ENCODE measurements at places on chromosomes 2 and 18.

GRCh38 chr2:176129813-176130146 lies 275 bp downstream of the HOXD8 start:
- DNase-seq, result no peak

GRCh38 chr2:127107622-127107999 lies 657 bp upstream of the BIN1 start:
- DNase-seq, result no peak

DNA sequence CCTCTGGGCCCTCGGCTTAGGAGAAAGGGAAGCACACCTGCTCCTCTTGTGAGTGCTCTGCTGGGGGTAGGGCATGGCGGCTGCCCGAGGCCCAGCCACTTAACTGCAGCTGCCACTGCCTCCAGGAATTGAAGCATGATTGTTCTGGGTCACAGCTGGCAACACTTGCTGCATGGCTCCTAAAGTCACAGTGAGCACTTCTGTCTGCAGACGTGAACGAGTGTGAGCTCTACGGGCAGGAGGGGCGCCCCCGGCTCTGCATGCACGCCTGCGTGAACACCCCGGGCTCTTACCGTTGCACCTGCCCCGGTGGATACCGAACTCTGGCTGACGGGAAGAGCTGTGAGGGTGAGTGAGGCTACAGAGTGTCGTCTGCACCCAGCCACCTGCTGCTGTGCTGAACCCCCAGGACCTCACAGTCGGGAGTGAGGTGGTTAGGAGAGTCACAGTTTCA lies 44.4 kb downstream of the FBLN7 start:
- DNase-seq, result peak; percentile 76

GRCh38 chr2:4101936-4102335 lies 398.6 kb downstream of the DCDC2C start:
- DNase-seq, result no peak

- no peak for DNase-seq
These were observed 683.4 kb upstream of the FSHR start for GRCh38 chr2:49837561-49838293.

DNA sequence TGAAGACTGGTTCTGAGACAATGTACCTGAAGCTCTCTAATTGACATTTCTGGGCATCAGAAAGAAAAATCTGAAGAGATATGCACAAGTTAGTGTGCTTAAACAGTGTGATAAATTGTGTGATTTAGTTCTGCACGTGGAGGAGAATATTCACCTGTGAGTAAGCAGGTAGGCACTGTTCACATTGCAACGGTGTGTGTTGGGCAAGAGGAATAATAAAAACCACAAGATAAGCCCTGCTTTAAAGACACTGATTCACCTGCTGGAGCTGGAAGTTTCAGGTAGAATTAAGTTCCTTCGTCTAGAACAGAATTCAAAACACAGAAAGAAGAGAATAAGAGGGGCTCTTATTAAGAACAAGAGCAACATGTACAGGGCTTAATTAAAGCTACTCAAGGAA lies 864.3 kb upstream of the SOX11 start:
- DNase-seq, result no peak

GRCh38 chr2:140657657-140658056 lies 1473.2 kb downstream of the LRP1B start:
- no peak for DNase-seq

DNA sequence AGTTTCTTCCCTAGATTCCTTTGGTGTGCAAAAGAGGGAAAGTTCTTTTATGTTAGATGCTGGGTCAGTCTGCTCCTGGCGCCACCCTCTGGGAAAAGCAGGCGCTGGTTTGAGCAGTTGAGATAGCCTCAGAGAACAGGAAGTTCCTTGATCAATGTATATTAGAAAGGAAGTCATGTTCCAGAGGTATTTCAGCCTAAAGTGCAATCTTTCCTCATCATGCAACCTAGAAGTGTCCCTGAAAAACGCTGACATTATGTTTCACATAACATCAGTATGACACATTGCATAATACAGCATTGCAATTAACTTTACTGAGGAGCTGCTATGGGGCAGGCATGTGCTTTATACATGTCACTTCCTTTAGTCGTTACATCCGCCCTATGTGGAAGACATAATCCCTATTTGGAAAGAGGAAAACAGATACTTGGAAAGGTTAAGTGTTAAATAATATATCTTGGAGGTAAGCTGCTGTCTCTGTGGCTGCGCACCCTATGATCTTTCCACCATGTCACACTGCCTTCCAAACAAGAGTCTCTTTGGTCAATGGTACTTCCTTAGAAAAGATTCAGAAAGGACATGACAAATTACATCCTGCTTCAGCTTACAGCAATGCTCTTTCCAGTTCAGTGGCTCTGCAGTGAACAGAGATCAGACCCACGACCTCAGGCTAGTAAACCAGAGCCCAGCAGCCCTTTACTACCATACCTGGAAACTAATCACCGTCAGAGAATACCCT lies 369.7 kb downstream of the RAD51AP2 start:
- DNase-seq, result no peak

DNA sequence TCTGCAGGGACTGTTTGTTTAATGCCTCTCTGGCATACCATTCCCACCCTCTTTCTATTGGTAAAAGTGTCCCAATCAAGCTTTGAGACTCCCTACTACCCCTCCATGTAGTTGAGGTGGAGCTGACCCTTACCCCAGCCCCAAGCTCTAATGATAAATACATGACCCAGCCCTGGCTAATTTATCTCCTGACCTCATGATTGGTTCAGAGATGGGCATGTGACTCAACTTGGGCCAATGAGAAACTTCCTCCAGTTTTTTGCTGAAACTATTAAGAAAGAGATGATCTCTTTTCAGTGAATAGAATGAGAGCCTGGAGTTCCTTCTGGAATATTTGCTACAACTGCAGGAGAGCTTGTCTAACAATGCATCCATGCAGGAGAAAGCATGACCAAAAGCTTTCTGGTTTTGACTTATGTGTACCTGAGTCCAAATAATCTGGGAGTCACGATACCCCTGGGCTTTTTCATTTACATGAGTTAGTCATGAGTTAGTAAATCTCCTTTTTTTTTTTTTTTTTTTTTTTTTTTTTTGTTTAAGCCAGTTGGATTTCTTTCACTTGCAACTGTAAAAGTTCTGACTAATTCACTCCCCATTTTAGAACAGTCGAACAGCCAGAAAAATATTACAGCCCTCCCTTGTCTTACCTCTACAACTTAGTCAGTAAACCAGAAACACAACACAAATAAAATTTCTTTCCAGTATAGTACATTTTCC lies 66.5 kb upstream of the TLK1 start:
- no peak for DNase-seq

DNA sequence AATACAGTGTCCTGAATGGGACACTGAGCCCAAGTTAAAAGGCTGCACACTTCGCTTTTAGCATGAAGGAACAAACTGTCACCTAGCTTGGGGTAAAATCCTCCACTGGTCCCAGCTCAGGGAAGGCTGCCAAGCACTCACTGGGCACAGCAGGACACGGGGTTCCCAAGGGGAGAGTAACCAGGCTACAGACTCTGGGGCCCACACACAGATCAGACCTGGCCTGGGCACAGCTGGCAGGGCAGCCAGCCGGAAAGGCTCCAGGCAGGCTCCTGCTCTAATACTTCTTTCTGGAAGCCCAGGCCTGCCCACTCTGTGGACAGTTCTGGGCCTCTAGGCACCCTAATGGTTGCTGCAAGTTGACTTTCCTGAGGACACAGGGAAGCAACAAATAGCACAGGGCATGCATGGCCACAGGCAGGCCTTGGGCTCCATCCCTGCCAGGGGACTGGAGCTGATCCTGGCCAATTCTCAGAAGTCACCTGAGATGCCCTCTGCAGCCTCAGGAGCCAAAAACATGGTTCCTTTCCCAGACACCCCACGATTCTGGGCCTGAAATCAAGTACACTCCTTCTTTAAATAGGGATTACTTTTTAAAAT lies 18.7 kb upstream of the SULT1C3 start:
- no peak for DNase-seq

GRCh38 chr2:172510088-172510487 lies 45.8 kb upstream of the PDK1 start:
- no peak for DNase-seq

GRCh38 chr2:169623235-169623634 lies 39.1 kb downstream of the PPIG start:
- DNase-seq, result no peak

- no peak for DNase-seq
These were observed 138.4 kb upstream of the TWIST2 start for GRCh38 chr2:238709325-238710025.

DNA sequence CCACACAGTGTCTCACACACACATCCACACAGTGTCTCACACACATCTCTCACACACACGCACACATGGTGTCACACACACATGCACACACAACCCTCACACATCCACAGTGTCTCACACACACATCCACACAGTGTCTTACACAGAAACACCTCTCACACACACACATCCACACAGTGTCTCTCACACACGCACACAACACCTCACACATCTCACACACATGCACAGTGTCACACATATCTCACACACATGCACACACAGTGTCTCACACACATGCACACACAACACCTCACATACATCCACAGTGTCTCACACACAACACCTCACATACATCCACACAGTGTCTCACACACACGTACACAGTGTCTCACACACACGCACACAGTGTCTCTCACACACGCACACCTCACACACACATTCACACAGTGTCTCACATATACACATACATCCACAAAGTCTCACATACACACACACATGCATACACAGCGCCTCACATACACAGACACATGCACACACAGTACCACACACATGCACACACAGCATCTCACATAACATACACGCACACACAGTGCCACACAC lies 473.9 kb upstream of the HS6ST1 start:
- peak; percentile 74 for DNase-seq

DNA sequence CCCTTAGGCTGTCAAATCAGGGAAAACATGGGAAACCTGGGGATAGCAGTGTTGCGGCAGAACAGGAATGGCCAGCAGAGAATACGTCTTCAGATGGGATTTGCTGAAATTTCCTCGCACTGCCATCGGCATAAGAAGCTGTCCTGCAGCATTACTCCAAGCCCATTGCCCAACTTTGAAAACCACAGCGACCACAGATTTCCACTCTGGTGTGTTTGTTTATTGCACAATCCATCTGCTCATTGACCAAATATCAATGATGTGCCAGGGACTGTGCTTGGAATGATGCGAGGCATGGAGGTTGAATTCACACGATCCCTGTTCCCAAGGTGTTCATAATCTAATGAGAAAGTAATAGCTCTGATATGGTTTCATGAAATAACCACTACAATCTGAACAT lies 383.3 kb upstream of the MYT1L start:
- DNase-seq, result no peak

GRCh38 chr2:43005245-43005974 lies 213.0 kb upstream of the HAAO start:
- no peak for DNase-seq

GRCh38 chr18:54169431-54170403 lies 54.8 kb downstream of the MBD2 start:
- DNase-seq, result no peak

GRCh38 chr18:78130232-78131195 lies 849.1 kb upstream of the SALL3 start:
- peak; percentile 69 for DNase-seq

DNA sequence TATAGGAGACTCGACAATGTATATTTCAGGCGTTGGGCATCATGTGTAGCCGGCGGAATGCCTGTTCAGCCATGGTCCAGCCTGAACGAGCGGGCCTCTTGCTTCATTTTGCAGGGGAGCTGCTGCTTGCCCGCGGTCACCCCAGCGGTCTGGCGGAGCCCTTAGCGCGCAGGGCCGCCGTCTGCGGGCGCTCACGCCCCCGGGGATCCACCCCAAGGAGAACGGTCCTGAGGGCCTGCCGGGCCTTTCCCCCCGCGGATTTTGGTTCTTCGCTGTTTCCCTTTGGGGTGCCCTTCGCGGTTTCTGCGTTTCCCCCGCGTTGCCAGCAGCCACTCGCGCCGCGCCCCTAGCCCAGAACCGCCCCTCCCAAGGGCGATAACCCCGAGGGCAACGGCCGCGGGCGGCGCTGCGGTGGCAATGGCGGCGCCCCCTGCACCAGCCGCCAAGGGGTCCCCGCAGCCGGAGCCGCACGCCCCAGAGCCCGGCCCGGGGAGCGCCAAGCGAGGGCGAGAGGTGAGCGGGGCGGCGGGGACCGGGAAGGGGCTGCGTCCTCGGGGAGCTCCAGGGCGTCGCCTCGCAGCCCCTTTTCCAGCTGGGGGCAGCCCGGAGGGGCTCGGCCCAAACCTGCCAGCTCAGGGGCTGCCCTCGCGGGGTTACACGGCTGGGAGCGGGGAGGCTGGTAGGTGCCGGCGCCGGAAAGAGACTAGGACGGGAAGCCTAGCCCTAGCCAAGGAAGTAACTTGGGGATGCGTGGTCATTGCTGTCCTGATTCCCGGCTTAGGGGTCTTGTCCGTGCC lies at the start of gene MFSD2B:
Gene MFSD2B (plus strand): TSS at position 406 of the 797 bp plus-strand sequence. CDS start 12 bp downstream, at position 418.
- no peak for DNase-seq

GRCh38 chr18:69557282-69557681 lies 156.6 kb downstream of the DOK6 start:
- no peak for DNase-seq

DNA sequence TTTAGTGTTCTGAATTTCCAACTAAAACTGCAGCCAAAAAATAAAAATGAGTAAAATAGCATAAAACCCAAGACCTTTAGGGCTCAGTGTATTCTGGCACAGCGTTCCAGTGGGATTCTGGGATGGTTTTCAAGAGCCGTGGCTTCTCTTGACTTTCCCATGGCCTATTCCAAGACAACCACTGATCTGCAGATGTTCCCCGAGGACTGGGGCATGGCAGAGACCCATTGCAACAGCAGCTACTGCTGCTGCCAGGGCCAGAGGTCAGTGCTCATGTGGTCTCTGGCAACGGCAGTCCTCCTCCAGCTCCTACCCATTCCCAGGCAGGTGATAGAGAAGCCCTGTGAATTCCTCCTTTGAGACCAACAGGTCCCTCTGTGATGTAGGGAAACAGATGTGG lies 26.8 kb downstream of the TNP1 start:
- no peak for DNase-seq

DNA sequence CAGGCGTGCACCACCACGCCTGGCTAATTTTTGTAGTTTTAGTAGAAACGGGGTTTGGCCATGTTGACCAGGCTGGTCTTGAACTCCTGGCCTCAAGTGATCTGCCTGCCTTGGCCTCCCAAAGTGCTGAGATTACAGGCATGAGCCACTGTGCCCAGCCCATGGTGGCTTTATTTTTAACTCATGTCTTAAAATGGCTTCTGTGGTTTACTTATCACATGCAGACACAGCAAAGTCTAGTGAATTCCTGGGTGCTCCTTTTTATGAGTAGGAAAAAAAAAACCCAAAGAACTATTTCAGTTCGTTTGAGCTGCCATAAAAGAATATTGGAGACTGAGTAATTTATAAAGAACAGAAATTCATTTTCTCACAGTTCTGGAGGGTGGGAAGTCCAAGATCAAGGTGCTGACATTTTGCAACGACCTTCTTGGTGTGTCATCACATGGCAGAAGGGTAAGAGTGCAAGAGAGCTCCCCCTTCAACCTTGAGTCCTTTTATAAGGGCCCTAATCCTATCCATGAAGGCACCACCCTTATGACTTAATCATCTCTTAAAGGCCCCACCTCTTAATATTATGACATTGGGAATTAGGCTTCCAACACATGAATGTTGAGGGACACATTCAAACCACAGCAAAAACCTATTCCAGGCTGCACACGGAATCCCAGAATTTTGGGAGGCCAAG lies 12.6 kb upstream of the REL start:
- no peak for DNase-seq

GRCh38 chr2:216346781-216347180 lies 25.5 kb downstream of the MARCHF4 start:
- no peak for DNase-seq

Data from vagina (tissue), 2 donors.